ENCODE measurements at places on chromosomes 11 and 22. TPM values are rescaled to one million over a fixed set of nuclear protein-coding genes. Genes with fewer than 3 reads are reported as not detected.
A peak's percentile ranks its signal among the peaks of the same experiment; 100 is the strongest.

The POU2AF2 gene
- not detected for total RNA-seq

The CCDC83 gene
- total RNA-seq, result not detected

The PRG2 gene
- not detected for total RNA-seq

The FREY1 gene
- total RNA-seq, result 1.3 TPM

The TRIM51G gene
- not detected for total RNA-seq

The TP53AIP1 gene
- total RNA-seq, result 0.11 TPM

The C11orf16 gene
- not detected for total RNA-seq

The DDIAS gene
- 20.1 TPM for total RNA-seq

The SLC35E4 gene
- 0.74 TPM for total RNA-seq

The MSANTD2 gene
- 28.3 TPM for total RNA-seq

The PIWIL4 gene
- 3.4 TPM for total RNA-seq

DNA sequence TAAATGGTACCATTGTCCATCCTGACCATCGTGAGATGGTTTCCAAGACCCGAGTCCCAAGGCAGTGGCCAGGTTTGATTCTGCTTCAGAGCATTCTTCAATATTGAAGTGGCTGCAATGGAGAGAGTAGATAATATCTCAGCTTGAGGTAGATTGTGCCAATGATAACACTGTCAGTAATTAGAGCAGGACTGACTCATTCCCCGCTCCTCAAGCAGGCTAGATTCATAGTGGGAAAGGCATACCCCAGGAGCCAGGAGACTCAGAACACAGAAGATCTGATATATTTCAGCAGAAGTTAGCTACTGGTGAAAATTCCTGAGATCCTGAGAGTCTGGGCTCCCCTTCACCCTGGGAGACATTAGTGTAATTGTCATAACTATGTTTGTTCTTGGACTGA is 55.6 kb upstream of the LARGE1 start:
- no peak for DNase-seq

DNA sequence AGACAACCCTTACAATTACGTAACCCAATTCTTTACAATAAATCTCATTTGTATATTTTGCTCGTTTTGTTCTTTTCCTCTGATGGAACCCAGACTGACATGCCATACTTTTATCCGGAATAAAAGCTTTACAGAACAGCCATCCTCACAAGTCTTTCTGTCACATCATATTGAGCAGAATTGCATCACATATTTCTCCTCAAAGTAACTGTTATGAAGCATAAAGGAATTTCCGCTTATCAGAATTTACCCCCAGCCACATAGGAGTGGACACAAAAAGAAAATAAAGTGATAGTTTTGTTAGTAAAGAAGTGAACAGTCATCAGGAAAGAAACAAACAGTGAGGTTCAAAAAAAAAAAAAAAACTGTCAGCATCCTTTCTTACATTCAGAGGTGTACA is 539.5 kb upstream of the LUZP2 start:
- no peak for DNase-seq

DNA sequence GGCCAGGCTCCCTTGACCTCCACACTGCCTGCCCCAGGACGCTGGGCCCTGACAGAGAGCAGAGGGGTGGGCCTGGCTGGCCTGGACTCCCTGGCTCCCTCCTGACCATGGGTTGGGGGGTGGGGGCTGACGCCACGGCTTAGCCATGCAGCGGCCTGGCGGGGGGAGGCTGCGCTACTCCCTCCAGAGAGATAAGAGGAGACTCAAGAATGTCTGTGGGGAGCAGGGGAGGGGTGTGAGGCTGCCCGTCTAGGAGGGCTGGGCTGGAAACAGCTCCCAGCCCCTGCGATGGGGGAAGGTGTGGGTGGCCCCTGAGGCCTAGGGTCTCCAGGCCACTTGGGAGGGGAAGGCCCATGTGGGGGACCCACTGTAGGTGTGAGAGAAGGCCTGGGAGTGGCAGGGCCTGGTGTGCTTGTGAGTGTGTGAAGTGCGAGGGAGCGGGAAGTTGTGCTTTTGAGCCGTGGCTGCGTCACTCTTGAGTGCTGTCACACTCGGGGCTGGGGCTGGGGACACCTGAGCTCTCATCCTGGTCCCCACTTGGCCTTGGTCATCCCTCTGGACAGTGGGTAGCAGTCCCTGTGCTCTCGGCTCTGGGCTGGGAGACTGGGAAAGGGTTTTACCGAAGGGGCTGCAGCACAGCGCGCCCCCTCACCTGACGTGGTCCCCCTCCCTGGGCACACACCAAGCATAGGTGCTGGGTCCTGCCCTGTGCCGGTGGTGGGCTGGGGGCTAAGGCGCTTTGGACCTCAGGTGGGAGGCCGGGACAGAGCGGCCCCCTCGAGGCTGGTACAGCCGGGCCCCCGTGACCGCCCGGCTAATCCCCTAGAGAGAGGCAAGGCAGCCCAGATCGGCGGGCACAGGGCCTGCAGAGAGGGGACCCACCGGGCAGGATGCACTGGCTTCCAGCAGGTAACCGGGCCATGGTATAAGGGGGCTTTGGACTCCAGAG is 2.4 kb downstream of the MYRF start:
- peak; percentile 82 for DNase-seq

- DNase-seq, result no peak
Measured at GRCh38 chr22:46196278-46196677, 46.0 kb downstream of the PPARA start.

- DNase-seq, result no peak
Measured at GRCh38 chr11:64631675-64632074, 40.7 kb downstream of the SLC22A12 start.

DNA sequence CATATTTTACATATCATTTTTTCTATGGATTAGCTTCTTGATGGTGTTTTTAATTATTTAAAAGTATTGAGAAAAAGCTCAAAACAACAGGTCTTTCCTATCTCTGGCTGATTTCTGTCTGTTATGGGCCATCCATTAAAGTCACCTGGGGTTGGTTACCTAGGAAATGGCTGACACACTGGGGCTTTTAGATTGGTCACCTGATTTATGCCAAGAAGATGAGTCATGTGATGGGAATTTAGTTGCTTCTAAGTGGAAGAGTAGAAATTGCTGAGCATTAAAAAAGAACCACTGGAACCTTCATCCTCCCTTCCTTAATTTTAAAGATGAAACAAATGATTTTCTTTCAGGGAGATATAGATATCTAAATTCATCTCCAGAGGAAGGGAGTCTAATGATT is 48.8 kb upstream of the LARGE1 start:
- no peak for DNase-seq

DNA sequence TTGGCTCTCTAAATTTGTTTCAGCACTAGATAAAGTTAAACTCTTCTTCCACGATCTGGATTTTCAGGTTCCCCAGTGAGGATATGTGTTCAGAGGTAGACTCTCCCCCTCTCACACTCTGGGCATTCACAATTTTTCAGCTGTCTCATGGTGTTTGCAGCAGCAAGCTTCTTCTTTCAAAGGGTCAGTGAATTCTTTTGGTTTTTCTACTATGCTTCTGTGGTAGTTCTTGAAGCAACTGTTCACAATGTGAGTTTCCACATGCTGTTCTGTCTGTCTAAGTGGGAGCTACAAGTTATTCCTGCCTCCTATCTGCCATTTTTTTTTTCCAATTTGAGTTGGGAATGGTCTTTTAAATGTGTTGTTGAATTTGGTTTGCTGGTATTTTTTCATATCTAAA is 25.4 kb downstream of the CNTF start:
- no peak for DNase-seq

GRCh38 chr11:105202422-105202821 is 62.9 kb upstream of the CARD18 start:
- DNase-seq, result peak; percentile 9

GRCh38 chr22:41021613-41022454 is 70.6 kb upstream of the EP300 start:
- DNase-seq, result peak; percentile 84

DNA sequence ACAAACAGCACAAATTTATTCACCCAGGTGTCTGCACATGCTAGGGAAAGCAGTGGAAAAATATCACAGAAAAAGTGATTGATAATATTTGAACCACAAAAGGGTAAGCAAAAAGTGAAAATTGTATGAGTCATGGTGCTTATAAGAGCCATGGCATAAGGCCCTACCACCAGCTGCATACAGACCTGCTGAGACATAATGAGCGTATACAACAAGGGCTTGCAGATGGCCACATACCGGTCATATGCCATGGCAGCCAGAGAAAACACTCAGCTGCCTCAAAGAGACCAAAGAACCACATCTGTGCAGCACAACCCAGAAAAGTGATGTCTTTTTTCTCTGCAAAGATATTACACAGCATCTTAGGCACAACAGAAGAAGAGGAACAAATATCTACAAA is 71.4 kb upstream of the OR9G4 start:
- no peak for DNase-seq

DNA sequence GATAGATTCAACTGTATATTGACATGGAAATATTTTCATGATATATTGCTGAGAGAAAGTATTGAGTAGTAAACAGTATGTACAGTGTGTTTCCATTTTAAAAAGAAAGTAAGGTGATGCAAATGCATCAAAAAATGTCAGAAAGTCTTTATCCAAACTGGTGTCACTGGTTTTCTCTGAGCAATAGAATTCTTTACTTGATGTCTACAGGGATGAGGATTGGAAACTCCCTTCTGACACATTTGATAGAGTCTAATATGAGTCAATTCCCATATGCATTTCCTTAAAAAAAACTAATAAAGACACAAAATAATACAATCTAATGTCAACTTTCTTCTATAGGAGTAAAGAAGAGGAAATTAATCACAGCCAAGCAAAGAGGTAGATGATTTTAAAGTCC is 18.3 kb upstream of the CCDC179 start:
- no peak for DNase-seq

- no peak for DNase-seq
Measured at GRCh38 chr22:27616033-27616432, 185.5 kb downstream of the MN1 start.

GRCh38 chr11:67671211-67671520 is 3.3 kb downstream of the ALDH3B2 start:
- no peak for DNase-seq

DNA sequence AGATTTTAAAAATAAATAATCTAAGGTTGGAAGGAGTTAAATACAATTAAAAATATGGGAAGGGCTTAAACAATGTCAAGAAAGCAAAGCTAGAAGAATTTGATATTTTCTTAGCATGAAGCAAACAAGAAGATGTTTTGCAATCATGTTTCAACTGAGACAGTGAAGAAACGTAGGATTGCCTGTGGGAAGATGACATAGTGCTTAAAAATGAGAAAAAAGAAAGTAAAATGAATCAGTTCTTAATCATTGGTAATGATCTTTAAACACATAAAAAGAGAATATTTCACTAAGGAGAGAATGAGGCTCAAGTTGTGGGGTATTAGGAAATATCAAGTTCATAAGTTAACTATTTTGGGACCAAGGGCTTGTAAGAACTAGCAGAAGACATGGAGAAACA is 855.0 kb downstream of the METTL15 start:
- no peak for DNase-seq

DNA sequence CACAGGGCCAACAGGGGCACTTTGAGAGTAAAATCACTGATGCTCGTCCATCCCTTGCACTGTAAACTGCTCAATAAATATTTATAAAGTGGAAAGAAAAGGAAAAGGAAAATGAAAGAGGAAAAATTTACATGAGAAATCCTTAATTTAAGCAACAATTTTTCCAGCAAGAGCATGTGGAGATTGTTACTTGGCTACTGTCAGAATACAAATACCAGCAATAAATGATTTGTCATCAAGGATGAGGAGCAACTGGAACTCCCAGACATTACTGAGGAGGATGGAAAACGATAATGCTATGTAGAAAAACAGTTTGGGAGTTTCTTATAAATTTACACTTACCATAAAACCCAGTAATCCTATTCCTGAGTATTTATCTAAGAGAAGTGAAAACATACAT is 123.0 kb downstream of the SGSM3 start:
- no peak for DNase-seq

DNA sequence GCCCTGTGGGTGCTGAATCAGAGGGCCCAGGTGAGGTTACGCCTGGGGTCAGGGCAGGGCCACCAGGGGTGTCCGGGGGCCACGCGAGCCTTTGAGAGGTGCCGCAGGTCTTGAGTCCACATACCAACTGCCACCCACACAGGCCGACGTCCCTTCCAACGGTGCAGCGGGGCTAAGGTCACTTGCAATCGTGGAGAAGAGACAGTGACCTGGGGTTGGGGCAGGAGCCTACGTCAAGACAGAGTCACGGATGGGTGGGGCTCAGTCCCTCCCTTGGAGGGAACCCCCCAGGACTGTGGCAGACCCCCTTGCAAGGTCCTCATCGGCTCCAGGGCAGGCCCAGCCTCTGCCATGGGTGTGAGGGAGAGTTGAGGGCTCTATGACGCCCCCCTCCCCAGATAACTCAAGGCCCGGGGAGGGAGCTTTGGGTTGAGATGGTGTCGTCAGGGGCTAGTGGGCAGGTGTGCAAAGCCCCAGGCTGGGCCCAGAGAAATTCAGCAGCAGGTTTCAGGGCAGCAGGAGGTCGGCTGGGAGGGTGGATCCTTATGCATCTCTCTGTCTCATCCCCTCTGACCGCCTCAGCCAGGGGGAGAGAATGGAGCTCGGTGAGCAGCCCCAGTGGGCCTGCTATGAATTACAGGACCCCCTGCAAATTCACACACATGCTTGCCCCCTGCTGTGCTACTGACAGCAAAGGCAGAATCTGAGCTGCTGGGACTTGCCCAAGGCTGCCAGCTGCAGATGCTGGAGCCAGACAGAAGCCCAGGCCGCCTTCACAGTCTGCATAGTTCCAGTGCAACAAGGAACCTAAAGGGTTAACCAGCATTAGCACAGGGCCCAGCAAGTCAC is 60.0 kb downstream of the MYEOV start:
- DNase-seq, result no peak

DNA sequence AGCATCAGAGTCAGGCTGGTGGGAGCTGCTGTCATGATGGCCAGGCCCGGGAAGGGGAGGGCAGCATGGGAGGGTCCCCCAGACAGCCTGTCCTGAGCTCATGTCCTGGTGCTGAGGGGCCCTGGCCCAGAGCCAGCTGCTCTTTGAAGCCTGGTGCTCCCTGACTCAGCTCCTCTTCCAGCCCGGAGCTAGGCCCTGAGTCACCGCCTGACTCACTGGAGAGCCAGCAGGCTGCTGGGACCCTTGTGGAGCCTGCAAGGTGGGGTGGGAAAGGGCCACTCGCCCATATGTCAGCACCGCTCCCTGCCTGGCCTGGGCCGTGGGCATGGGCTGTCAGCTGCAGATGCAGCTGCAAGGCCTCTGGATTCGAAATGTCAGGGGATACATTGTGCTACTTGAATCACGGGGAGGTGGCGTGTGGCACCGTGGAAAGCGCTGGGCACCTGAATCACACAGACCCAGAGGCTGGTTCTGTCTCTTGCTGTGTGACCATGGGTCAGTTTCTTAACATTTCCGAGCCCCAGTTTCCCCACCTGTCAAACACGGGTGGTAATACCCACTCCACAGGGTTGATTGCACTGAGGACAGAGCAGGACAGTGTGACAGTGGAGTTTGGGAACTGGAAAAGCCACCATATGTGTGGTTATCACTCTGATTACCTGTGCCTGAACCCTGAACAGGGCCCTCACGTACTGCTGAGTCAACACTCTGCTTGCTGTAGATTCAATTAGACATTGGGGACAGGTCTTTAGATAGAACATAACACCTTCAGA is 4.4 kb downstream of the CACNA1I start:
- no peak for DNase-seq

DNA sequence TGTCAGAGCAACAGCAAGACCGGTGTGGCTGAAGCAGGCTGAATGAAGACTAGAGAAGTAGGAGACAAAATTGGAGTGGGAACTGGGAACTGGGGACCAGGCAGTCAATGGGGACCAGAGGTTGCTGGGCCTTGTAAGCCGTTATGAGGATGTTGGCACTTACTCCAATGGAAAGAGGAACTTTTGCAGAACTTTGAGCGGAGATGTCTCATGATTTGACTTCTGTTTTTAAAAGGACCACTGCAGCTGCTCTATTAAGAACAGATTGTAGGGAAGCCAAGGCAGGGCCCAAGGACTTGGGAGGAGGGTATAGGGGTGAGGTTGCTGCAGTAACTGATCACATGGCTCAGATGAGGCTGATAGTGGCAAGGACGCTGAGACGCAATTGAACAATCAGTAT is 34.2 kb downstream of the IL18 start:
- DNase-seq, result no peak

Measured in Caco-2 (cell line).